Activated T-cell treated with anti-CD3 and anti-CD28 coated beads, Interleukin-2, amount 50 U/mL, for 4 hours (primary cell): ENCODE measurements at places on chromosomes 12 and 14. TPM values are rescaled to one million over a fixed set of nuclear protein-coding genes. Genes with fewer than 3 reads are reported as not detected.

GRCh38 chr14:22922294-22922693 is 3.3 kb upstream of the RBM23 start:
- DNase-seq: no peak

DNA sequence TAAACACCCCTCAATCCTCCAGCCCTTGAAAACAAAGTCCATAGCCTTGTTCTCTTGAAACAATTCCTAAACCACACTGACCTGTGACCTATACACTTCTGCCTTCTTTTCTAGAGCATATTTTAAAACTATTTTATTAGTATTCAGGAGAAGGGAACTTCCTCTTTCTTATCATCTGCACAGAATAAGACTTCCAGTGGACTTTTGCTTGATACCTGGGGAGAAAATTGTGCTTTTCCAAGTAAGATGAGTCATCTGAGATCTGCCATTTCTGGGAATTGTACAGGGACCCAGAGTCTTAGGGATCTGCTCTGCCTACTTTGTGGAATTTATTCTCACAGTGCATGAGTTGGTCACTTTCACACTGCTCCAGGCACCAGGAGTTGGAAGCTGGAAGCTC is 10.5 kb upstream of the WNT5B start:
- no peak for DNase-seq

GRCh38 chr12:49831717-49832116 is 3.5 kb upstream of the NCKAP5L start:
- no peak for DNase-seq

KRT82 gene
- total RNA-seq: not detected

RERGL gene
- total RNA-seq: not detected

MYF6 gene
- not detected for total RNA-seq
